ENCODE measurements at places on chromosomes 2 and 18.

DNA sequence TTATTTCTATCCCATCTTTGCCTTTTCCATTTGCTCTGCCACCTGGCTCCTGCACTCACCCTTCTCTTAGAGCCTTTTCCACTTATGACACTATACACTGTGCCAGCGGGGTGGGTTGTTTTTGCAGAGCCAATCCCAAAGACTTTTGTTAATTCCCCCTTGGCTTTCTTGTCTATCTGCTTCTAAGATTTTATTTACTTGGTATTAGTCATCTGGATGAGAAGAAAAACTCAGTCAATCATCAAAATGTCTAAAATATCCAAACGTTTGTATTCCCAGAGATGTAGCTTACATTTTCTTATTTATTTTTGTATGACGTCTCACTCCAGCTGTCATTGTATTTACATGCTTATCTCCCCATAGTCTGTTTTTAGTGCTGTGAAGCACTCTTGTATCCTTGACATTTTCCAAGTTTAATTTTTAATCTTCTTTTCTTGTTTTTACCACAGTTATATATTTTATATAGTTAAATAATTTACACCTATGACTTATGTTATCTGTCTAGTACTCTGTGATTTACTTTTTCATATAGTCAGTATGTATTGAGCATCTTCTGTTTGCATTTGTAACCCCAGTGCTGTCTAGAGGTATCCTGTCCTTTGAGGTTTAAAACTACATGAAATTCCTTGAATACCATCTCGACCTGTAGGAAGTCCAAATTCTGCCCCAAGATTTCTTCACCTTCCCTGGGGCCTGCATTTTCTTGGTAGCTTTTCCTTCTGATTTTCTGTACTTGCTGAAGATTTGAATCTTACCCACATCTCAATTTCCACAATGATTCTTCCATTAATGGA lies 55.1 kb downstream of the COL4A3 start:
- no peak for DNase-seq

GRCh38 chr2:29012211-29012681 lies 31.1 kb downstream of the TOGARAM2 start:
- DNase-seq = no peak

GRCh38 chr2:100887039-100887578 lies 67.2 kb downstream of the NPAS2 start:
- DNase-seq = no peak

DNA sequence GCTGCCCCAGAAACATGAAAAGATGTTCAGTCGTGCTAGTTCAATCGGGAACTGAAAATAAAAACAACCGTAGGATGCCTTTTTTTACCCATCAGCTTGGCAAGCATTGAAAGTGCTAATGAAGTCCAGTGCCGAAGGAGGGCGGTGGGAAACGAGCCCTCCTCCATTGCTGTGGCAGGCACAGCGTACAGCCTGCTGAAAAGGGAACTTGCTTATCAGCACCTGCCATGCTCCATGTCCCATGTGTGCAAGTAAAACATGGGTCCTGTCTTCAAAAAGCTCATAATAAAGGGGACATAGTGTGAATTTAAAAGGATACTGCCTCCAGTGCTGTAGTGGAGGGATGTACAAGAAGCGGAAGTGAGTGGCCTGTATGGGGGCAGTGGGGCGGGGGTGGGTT lies 82.4 kb downstream of the ARMC9 start:
- no peak for DNase-seq

GRCh38 chr2:235162837-235163197 lies 211.0 kb downstream of the SH3BP4 start:
- no peak for DNase-seq

DNA sequence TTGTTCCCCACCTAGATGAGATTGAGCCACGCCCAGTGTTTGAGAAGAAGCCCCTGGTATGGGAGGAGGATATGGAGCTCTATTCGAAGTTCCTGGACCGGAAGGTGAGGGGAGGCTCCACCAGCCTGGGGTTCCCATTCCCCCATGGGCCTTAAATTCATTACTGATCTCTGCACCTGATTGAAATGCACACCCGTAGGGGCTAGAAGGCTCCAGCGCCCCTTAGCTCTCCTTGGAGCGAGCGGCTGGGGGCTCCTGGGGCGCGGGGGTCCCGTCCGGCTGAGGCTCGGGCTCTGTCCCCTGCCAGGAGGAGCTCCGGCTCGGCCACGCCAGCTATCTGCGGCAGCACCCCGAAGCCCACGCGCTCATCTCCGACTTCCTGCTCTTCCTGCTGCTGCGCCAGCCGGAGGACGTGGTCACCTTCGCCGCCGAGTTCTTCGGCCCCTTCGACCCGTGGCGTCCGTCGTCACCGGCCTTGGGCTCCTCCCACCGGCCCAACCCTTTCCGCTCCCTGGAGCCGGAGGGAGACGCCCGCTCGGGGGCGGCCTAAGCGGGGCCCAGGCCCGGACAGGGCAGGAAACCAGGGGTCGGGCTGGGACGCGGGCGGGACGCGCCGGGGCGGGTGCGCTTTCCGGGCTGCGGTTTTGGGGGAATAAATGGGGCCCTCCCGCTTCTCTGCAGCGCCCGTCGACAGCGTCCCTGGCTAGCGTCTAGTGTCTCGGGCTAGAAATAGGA lies 10.9 kb downstream of the CATIP start:
- DNase-seq = peak; percentile 67

DNA sequence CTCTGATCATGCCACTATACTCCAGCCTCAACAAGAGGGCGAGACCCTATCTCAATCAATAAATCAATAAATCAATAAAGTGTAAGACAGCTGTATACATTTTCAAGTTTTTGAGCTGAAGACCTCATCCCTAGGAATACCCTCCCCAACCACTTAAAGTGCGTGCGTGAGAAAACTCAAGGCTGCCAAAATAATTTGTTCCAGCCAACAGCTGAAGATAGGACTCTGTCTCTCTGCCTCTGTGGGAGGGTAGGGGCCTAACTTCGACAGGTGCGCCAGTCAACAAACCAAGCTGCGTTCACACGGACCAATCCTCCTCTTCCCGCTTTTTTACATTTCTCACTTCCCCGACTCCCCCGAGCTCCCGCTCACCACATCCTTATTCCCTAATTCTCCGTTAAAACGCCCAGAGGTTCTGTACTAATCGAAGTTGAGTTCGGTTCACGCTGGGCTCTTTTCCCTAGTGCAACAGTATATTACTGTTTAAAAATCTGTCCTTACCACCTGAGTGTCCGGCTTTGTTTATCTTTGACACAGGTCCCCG lies 618 bp downstream of the POLR2D start:
- DNase-seq = no peak

DNA sequence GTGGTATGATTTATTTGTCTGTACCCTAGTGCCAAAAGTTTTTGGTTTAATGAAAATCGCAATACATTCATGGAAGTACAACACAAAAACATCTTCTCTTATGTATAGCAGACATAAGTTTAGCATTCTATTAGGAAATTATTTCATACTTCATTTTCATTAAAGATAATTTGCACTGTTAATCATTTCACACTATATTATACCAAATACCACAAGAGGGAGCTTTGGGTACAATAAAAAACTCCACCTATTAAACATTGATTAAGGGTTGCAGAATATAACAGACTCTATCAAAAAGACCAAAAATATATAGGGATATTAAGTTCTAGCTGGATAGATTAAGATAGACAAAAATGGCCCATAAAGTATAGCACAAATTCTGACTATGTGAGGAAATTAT lies 79.0 kb downstream of the SLC66A3 start:
- DNase-seq = no peak

DNA sequence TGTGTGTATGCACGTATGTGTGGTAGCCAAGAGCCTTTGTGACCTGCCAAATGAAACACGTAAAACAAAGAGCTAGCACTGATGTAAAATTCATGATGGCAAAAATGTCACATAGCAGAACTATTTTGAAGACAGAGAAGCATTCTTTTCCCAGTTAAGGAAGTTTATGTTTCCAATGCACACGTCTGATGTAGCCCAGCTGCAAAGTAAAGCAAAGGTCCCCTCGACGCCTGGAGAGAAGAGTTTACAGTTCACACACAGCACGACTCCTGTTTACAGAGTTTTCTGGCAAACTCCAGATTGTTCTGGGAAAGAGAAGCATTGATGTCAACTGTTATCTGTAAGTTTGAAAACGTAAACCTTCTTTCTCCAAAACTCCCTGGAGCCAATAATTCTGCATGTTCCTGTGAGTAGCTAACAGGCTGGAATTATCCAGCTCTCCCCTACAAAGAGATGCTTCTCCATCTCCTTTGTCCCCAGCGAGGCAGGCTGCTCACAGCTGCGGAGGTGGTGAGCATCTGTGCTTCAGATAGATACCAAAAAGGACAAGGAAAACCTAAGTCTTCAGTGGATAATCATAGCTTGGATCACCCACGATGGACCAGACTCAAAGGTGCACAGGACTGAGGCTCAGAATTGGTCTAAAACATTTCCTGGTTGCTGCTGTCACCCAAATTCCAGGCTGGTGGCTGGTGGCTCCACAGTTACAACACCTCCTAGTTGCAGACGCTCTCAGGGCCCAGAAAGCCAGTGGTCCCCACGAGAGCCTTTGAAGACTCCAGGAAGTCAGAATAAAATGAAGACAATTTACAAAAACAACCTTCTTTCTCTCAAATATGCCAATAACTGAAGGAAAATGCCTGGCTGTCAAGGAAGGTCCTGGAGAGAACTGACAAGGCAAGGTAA lies 87.4 kb downstream of the COL6A3 start:
- DNase-seq = no peak

DNA sequence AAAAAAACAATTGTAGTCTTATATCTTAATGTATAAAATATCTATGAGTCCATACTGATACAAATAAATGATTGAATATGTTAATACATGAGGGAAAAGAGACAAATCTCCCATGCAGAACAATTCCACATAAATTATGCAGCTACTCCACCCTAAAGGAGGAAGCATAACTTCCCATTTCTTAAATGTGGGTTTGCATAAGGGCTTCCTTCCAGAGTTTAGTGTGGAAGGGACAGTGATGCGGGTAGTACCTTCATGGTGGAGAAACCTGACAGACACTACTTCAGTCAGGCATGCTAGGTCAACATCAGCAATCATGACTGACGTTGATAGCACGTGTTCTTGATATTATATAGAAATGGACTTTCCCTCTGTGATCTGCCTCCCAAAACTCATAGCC lies 146.9 kb upstream of the STON1 start:
- no peak for DNase-seq

GRCh38 chr2:67625690-67626475 lies 228.8 kb downstream of the ETAA1 start:
- DNase-seq = no peak

DNA sequence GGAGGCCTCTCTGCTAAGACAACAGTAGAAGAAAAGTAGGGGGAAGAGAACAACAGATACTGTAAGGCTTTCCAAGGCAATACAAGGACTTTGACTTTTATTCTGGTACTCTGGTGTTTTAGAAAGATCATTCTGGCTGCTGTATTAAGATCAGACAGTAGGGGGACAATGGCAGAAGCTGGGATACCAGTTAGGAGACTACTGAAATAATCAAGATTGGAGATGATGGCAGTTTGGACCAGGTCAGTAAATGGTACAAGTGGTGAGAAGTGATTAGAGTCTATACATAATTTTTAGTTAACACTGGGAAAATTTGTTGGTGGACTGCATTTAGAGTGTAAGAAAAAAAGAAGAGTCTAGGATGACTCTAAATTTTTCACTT lies 139.7 kb downstream of the ROCK1 start:
- no peak for DNase-seq

DNA sequence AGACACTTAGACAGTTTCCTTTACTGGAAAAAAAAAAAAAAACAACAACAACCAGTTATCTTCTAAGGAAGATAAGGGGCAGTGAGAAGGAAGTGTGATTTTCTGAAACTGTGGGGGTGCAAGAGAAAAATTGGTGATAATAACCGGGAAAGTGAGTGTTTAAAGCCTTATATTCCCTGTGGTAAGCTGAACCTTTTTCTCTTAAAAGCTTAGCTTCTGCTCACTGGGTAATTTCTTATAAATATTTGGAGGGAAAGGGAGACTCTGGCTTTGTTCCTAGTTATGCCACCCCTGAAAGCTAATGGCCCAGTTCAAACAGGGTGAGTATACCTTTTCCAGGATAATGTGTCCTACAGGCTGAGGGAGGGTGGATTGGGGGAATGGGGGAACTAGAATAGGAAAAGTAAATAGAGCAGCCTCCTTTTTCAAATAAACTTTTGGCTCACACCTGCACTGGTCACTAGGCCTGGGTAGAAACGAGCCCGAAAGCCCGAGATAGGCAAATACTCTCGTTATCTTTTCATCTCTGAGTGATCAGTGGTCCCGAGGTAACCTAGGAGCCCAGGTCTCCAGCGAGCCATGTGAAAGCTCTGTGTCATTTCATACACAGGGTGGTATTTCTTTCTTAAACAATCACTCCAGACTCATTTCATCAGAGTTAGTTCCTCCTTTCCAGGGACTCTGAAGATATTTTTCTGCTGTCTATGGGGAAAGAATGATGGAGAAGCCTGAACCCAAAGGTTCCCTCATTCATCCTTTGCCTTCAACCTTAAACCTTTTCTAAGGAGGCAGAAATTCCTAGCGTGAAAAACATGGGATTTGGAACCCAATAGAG lies 15.5 kb upstream of the SRBD1 start:
- DNase-seq = no peak

- DNase-seq = no peak
Measured at GRCh38 chr2:41726364-41726763, 321.5 kb upstream of the PKDCC start.

DNA sequence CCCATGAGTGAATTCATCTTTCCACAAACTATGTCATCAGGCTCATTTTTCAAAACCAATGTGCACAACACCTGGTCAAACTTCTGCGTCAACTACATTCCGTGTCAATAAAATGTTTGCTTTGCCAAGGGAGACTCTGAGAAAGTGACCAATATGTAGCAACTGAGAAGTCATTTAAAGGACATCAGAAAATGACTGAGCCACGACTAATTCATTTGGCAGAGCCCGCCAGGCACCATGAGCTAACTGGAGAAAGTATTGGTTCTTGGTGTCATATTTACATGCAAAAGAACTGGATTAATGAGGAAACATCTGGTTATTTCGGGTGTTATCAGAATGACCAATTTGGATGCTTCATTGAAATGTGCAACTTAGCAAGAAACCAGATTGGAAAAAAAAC lies 7.2 kb downstream of the RND3 start:
- no peak for DNase-seq

DNA sequence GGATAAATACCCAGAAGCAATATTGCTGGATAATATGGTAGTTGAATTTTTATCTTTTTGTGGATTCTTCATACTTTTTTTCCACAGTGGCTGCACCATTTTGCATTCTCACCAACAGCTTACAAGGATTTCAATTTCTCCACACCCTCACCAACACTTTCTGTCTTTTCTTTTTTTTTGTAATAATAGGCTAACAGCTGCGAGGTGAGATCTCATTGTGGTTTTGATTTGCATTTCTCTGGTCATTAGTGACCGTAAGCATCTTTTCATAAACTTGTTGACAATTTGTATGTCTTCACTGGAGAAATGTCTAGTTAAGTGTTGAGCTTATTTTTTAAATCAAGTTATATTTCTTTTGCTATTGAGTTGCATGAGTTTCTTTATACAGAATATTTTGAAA lies 17.6 kb upstream of the SLC9A2 start:
- DNase-seq = no peak

DNA sequence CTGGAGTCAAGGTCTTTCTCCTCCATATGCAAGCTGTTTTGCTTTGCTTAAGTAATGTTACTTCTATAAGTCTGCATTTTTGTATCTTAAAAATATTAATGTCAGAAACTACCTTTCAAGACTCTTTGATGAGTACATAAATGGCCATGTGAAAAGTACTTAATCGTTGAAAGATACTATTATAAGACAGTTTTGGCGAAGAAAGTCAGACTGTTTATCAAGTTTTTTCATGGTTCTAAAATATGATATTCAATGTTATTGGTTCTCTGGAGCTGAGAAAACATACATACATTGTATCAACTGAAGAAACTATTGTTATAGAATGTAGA lies 25.1 kb downstream of the FBXO48 start:
- DNase-seq = no peak
